ENCODE measurements at places on chromosomes 5 and 9. TPM values are rescaled to one million over a fixed set of nuclear protein-coding genes. Genes with fewer than 3 reads are reported as not detected.

The WDR31 gene
- total RNA-seq: 1.5 TPM

The FAM153A gene
- total RNA-seq: 14.2 TPM

The C9orf43 gene
- total RNA-seq: 0.45 TPM

The TUBB4B gene
- total RNA-seq: 372 TPM

Measured in T-helper 2 cell treated with Interferon-gamma antibody and Interleukin-4, amounts not matched to agents 100 ng/mL and 5 ng/mL, for 36 hours (primary cell).